Dermis microvascular lymphatic vessel endothelial cell (primary cell): ENCODE measurements at places on chromosomes 11 and 22. TPM values are rescaled to one million over a fixed set of nuclear protein-coding genes. Genes with fewer than 3 reads are reported as not detected.

The CD6 gene
- total RNA-seq = 0.13 TPM in 1 of 2 replicates, not detected in the other

The INPP5J gene
- total RNA-seq = 0.13 and 0.25 TPM in 2 replicates

The GAS2 gene
- total RNA-seq = 0.51 and 0.63 TPM in 2 replicates

The TMEM25 gene
- total RNA-seq = 14.0 and 15.8 TPM in 2 replicates

The SLC25A45 gene
- total RNA-seq = 1.6 and 1.7 TPM in 2 replicates
